ENCODE measurements at places on chromosomes 5 and 9.

- no peak for DNase-seq
Observed at GRCh38 chr9:37046683-37047082, 12.6 kb upstream of the PAX5 start.

GRCh38 chr9:99366621-99367020 is 144.5 kb downstream of the SEC61B start:
- DNase-seq = no peak

- no peak for DNase-seq
Observed at GRCh38 chr5:100546001-100546400, 10.8 kb downstream of the FAM174A start.

- no peak for DNase-seq
Observed at GRCh38 chr9:91845879-91846278, 104.1 kb downstream of the ROR2 start.

GRCh38 chr5:111117136-111117535 is 25.0 kb downstream of the WDR36 start:
- DNase-seq = no peak

DNA sequence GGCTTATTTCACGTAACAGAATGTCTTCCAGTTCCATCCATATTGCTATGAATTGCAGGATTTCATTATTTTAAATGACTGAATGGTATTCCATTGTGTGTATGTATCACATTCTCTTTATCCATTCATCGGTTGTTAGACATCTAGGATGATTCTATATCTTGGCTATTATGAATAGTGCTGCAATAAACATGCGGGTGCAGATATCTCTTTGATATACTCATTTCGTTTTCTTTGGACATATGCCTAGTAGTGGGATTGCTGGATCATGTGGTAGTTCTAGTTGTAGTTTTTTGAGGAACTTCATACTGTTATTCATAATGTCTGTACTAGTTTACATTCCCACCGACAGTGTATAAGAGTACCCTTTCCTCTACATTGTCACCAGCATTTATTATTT is 460.5 kb downstream of the MAN2A1 start:
- DNase-seq = no peak

- no peak for DNase-seq
Observed at GRCh38 chr5:32116574-32117313, 57.4 kb downstream of the GOLPH3 start.

DNA sequence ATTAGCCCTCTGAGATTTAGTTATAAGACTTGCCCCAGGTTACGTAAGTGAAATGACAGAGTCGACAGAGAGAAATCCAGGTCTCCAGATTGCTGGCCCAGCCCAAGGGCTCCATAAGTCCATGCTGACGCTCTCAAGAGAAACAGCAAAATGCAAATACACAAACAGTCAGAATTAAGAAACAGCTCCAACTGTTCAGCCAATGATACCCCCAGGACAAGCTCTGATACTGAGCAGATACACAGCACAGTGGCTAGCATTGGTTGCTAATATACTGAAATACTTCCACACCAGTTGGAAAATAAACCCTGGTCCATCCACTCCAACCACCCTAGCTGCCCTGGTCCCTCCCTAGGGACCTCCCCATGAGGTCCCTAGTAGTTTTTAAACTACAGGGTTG is 94.2 kb downstream of the CDK5RAP2 start:
- DNase-seq = no peak

DNA sequence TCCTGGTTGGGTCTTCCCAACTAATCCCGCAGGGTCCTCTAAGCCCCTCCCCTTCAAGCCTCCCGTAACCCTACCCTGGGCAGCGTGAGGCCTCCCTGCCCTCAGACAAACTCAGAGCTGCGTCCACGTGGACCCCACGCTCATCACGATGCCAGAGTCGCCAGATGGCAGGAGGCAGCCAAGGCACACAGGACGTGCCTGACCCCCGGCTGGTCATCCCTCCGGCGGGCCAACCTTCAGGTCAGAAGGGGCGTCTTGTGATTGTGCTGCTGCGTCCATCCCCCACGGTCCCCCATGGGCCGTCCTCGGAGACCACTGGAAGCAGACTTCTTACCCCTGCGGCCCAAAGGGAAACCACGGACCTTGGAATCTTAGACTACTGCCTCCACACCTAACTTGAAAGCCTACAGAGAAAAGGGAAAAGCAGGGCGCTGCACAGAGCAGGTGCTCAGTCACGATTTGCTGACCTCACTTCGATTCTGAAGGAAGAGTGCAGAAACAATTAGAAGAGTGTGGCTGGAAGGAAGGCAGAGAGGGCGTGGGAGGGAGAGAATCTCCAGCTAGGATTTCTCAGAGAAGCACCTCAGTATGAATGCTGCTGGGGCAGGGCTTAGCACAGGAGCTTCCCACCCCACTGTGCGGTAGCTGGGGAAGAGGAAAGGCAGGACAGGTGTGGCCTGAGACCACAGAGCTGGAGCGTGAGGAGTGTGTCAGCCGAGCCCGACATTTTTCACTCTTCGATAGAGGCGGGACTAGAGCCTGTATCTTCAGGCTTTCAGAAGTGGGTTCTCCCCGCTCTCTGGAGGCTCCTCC is 174.8 kb downstream of the ERCC6L2 start:
- DNase-seq = no peak

DNA sequence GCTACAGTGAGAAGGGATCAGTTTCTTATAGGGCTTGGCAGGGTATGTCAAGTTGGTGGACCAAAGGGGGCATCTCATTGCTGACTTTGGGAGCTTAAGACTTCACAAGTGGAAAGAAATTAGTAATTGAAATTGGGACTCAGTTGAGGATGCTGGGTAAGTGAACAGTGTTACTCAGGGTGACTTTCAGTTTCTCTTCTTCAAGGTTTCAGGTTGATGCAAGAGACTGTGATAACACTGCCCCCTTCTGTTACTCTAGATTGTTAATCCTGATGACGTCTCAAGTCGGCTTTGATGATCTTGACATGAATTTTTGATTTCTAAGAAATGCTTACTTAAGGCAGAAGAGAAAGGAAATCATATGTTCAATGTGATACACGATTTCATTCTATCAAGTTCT is 21.3 kb downstream of the KCTD16 start:
- no peak for DNase-seq

DNA sequence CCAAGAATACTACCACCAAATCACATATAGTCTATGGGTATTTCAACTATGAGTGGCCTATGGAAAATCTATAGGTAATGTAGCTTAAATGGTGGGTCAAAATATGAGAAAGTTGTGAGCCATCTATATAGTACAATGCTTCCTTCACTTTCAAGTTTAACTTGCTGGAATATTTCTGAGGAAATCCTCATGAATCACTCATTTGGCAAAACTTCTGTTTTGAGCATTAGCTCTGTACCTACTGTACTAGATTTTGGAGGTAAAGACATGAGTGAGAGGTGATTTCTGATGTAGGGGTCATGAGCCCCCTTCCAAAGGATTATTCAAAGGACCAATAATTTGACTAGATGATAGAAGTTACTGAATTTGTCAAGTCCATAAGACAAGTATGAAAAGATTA is 80.6 kb upstream of the DAB2 start:
- DNase-seq = no peak

GRCh38 chr5:151745071-151745705 is 13.2 kb downstream of the ATOX1 start:
- DNase-seq = no peak

GRCh38 chr5:40432836-40433235 is 246.9 kb upstream of the PTGER4 start:
- no peak for DNase-seq

DNA sequence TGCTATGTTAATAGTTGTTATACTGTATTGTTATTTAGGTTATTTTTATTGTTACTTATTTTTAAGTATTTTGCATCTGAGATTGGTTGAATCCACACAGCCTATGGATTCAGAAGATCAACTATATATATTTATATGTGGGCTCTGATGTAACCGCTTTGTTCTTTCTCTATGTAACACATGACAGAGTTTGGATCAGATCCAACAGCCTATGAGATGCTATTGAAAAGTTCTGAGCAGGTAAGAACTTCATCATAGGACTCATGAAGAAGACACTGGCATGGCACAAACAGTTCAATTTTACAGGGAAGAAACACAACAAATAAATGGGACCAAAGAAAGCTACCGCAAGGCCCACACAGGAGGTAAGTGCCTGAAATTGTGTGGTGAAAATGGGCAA is 93.4 kb downstream of the GNAQ start:
- DNase-seq = no peak

GRCh38 chr5:109239456-109239855 is 170.3 kb downstream of the PJA2 start:
- no peak for DNase-seq
